ENCODE measurements at places on chromosomes 5 and 9.

GRCh38 chr9:4886698-4887097, 94.0 kb downstream of the RCL1 start:
- no peak for DNase-seq

DNA sequence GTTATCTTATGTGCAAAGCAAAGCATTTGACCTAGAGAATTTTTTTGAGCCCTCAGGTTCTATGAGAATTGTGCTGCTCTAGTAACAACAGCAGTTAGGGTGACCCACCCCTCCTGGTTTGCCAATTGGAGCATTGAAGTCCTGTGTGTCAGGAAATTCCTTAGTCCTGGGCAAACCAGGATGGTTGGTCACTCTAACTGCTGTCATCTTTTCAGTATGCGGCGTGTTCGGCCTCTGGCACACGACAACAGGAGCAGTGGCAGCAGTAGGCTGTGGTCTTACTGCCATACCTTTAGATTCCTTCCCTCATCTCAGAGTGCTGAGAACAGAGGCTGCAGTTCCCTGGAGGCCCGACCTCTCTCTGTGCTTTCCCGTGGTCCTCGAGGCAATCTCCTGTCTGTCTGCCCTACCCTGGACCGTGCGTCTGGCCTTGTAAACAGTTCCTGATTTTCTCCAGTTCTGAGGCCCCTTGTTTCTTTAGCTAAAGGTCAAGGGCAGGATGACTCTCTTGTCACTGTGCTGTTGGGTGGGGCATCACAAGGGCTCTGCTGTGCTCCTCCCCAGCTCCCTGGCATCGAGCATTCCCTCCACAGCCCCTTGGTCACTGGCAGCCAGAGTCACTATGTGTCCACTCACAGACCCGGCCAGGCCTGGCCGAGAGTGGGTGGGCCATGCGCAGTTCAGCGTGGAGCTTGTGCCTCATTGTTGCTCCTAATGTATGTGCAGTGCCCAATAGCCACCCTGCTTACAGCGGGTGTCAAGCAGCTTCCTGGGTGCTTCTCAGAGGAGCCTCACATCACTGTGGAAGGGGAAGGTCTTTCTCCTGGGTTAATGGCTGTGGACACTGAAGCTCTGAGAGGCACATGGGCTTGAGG, 18.5 kb upstream of the COL15A1 start:
- no peak for DNase-seq

DNA sequence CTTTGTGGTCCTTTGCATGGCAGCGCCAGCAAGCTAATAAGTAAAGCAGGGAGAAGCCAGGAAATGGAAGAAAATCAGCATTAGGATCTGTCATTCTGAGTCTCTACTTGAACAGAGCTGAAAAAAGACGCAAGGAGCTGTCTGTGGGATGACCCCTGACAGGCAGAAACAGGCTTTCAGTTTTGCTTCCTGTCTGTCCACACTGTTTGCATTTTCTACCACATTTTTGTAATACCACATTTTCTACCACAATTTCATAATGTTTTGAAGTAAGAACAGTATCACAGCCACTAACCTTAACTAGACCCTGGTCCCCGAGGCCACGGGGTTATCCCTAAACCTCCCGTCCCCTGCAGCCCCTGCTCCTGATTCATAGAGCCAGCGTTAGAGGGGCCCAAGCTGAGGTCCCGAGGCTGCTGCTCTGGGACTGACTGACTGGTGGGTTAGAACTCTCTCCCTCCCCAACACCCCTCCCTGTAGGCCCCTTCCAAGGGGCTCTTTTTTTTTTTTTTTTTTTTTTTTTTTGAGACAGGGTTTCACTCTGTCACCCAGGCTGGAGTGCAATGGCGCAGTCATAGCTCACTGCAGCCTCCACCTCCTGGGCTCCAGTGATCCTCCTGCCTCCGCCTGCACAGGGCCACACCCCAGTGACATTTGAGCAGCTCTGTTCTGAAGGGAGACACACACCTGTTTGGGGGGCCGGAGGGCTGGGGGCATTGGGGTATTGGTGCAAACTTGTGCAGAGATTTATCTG, 4.0 kb upstream of the CLIC3 start:
- DNase-seq = peak; percentile 74

DNA sequence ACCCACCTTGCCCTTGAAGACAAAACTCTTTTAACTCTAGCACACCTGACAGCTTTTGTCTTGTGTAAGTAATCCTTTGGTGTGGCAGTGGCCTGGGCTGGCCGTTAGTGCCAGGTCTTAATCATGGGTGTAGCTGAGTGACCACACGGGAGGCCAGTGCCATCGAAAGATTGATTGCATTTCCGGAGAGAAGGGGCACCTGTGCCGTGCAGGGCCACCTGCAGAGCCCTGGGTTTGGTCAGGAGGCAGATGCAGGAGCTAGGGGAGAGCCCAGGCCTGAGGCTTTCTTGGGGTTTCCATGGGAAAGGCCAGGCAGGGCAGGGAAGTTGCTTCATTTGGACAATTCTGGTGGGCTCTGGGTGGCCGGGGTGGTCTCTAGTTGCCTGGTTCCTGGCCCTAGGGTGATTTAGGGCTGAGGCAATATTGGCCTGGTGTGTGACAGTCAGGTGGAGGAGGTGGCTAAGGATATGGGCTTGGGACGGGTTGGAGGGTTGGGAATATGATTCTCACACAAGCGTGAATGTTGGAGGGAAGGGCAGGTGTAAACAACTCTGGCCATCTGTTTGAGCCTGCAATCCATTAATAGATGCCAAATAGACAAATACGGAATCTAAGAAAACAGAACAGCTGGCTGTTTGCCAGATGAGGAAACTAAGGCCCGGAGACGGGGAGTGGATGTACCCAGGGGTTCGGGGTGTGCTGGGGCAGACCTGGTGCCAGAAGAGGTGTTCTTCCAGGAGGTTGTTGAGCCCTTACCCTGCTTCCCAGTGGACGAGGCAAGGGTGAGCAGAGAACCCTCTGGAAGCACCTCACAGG, 4.6 kb downstream of the DBH start:
- DNase-seq = no peak

DNA sequence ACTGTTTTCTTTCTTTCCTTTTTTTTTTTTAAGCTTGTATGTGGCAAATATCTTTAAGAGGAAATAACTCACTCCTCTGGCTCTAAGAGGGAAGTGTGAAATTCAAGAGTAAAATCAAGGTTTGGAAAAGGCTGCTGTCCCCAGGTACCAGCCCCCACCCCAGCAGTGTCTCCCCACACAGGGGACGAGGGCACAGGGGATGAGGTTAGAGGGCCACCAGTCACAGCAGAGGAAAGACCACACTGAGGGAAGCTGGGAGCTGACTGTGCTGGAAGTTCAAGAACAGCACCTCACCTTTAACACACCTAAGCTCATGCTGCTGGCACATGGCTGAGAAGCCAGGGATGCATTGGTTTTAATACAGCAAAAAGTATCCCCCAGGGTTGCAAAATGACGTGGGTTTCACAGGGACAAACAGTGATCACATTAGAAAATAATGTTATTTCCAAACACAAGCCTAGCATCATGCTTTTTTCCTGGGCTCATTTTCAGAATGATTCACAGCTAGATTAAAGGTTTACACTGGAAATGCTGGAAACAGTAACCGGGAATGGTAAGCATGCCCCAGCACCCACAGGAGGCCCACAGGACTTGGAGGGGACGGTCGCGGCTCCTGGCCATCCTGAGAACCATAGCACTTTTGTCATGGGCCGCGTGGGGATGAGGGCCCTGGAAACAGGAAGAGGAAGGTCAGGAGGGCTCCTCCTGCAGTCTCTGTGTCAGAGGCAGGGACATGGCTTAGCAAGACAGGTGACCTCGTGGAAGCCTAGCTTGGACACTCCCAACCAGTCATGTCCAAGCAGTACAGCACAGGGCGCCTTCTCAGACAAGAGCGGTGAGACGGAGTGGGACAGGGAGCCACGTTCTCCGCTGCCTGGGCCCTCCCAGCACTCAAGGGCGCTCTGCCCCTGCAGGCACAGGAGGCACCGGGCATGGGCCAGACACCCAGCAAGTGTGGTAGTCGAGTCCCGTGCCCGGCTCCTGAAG, 6.9 kb downstream of the LPCAT1 start:
- DNase-seq = peak; percentile 2

DNA sequence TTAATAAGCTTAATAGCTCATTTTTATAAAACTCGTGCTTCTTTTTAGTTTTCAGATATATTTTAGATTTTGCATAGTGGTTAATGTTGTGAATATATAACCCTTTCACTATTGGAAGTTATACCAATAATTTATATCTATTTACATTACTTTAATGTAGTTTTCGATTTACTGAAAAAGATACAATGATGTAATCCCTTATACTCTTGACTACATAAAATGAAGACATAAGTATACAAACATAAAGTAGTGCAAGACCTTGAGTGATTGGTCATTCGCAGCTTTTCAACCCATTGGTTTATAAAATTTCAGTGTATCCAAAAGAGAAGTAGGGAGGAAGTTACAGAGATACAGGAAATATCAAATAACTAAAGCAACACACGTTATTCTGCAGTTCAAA, 84.3 kb upstream of the GRHPR start:
- DNase-seq = no peak

All from stimulated activated naive CD8-positive, alpha-beta T cell treated with anti-CD3 and anti-CD28 coated beads, Interleukin-15, Interleukin-2, amounts not matched to agents 100 U/mL and 50 U/mL, for 24 hours (primary cell).